ENCODE measurements at places on chromosomes 16 and 17.

GRCh38 chr17:32298721-32299579 lies 33.3 kb downstream of the RHBDL3 start:
- no peak for DNase-seq

DNA sequence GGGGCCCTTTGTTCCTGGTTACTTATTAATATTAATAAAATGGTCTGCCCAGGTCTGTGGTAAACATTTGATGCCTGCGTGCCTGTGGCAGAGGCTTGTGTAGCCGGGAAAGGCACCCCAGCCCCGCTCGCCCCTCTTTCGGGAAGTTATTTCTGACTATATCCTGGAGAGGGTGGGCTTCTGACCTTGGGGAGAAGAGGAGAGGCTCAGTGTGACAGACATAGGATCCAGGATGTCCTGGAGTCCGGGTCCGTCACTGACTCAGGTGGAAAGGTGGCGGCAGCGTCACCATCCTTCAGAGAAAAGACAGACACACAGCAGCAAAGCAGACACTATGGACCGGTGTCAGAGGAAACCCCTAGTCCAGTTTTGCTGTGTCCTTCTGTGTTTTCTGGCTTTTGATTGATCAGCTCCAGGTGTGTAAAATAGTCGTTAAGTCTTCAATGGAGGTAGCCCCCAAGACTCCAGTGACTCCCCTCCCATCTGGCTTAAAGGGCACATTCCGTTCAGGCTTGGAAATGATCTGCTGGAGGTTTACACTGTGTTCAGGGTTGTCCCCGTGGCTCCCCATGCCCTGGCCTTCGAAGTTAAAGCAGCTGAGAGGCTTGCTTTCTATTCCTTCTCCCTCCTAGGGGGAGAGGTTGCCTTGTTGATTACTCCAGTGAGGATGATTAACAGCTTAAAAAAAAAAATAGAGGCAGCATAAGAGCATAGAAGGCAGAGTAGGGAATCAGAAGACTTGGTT lies 81.6 kb downstream of the CCDC182 start:
- DNase-seq, result no peak

DNA sequence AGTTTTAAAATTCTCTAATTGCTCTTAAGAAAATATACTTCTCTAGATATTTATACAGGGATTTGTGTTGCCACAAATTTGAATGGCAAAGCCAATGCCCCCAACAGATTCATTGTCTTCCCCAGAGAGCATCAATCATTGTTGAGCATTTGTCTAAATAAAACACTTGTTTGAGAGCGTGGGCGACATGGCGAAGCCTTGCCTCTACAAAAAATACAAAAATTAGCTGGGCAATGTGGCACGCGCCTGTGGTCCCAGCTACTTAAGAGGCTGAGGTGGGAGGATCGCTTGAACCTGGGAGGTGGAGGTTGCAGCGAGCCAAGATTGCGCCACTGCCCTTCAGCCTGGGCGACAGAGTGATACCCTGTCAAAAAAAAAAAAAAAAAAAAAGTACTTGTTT lies 13.4 kb upstream of the SRSF1 start:
- DNase-seq, result no peak

DNA sequence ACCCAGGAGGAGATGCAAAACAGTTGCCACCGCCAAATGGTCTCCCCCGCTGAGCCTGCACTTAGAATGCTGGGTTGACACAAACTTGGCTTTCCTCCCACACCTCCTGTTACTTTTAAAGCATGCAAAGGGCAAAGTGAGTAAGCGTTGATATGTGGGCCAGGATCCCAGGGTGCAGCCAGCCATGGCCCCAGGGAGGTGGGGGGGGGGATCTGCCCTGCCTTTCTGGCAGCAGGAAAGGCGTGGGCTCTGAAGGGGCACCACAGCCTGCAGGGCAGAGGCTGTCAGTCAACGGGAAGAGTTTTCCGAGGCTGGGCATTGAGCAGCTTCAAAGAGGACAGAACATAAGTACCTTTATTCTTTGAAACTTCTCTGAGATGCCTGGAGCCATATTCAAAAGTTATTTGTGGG lies 142.3 kb downstream of the ABCC12 start:
- no peak for DNase-seq

DNA sequence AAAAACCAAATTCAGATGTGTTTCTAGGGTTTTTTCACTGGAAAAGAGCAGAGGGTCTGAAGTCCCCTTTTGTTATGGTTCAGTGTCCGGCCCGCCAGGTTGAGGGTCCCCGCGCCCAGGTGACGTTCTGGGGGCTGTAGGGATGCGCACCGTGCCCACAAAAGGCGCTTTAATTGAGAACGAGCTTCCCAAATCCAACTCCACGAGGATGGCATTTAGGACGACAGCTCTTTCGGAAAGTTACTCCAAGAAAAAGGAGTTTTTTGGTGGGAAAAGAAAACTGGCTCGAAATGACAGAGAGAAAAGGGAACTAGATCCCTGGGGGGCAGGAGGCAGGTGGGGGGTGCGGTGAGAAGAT lies 15.9 kb upstream of the ZFHX3 start:
- no peak for DNase-seq

GRCh38 chr17:39014044-39014794 lies 47.0 kb upstream of the FBXO47 start:
- no peak for DNase-seq

DNA sequence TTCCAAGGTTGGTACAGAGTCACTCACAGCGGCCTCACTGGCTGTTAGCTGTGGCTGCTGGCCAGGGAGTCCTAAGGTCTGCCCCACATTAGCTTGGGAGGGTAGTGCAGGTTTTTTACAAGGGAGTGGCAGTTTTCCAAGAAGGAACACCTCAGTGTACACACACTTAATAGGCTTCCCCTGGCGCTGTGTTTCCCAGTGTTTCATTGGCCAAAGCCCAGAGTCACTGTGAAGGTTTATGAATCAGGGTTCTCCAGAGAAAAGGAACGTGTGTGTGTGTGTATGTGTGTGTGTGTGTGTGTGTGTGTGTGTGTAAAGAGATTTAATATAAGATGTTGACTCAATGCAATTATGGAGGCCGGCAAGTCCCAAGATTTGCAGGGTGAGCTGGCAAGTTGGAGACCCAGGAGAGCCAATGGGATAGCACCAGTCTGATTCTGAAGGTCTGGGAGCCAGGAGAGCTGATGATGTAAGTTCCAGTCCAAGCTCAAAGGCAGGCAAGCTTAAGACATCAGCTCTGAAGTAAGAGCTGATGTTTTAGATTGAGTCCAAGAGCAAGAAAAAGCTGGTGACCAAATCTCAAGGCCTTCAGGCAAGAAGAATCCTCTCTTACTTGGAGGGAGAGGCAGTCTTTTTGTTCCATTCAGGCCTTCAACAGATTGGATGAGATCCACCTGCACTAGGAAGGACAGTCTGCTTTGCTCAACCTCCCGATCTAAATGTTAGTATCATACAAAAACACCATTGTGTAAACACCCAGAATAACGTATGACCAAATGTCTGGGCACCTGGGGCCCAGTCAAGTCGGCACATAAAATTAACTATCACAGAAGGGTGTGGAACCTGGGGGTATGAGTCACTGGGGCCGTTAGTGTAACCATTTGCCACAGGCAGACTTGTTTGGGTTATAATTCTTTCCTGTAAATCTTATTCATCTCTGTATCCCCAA lies 206.8 kb downstream of the PRKCA start:
- peak; percentile 75 for DNase-seq

DNA sequence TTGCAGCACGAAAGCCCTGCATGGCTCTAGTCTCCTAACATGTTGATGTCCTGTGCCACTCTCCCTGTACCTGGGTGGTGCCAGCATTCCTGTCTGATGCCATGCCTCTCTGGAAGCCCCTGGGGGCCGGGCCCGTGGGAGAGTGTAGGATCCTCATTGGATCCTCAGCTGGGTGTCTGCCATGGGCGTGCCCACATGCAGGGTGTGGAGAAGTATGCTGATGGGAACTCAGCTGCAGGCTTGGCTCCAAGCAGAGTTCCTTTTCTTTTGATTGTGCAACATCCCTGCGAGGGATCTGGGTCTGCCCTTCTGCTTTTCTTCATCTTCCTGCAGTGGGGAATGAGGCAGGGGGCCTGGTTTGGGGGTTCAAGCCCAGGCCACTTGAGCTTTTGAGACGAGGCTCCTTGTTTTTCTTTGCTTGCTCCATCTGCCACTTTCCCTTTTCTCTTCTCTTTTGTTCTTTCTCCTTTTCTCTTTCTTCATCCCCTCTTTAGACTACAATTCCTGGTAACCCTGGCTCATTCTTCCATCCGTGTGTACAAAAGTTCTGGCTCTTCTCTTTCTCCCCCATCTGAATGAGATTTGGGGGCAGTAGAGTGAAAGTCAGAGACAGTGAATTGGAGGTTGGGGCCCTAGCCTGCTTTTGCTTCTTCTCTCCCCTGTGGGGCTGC lies 32.9 kb downstream of the KSR1 start:
- no peak for DNase-seq

- DNase-seq, result no peak
These were observed 320.7 kb downstream of the SEC14L1 start for GRCh38 chr17:77461277-77462057.

DNA sequence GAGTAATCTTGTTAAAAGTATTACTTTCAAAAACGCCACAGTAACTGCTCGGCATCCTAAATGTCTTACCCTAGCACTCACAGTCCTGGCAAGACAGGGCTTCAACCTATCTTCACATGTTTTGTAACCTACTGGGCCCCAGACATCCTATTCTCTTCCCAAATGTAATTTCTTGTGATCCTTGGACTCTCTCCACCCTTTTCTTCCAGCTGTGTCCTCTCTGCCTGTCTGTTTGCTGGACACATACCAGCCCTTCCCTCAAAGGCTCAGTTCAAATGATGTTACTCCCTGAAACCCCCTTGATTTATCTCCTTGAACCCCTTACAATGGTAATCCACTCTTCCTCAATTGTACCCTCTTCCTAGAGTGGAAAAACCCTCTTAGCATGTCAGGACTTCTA lies 60.1 kb upstream of the CNEP1R1 start:
- no peak for DNase-seq

DNA sequence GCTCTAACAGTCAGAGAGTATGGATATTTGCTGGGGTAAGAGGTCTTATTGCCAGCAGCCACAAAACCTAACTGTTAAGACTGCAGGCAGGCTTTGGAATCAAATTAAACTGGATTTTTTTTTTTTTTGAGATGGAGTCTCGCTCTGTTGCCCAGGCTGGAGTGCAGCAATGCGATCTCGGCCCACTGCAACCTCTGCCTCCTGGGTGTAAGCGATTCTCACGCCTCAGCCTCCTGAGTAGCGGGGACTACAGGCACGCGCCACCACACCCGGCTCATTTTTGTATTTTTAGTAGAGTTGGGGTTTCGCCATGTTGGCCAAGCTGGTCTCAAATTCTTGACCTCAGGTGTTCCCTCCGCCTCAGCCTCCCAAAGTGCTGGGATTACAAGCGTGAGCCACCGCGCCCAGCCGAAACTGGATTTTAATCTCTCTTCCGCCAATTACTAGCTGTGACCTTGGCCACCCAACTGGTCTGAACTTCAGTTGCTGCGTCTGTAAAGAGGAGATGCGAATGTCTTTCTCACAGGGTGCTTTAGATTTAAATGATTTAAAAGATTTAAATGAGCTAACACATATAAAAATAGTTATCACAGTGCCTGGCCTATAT lies 842 bp downstream of the MRPL10 start:
- DNase-seq, result no peak

DNA sequence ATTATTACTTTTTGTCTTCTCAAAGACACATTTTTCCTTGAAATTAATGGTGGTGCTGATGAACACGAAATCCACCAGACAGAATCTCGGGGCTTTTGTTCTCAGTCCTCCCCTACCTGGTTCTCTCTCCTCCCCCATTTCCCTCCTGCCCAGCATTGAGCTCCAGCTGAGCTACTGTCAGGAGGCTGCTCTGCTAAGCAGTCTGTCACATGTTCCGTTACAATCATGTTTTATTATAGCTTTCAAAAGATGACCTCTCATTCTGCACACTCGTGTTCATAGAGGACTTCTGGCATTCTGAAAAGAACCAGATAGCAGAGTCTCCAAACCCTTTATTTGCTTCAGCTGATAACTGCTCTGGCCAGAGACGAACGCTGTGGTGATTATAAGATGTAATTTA lies 732.5 kb upstream of the RBFOX1 start:
- no peak for DNase-seq

GRCh38 chr16:57266531-57267260 lies 17.8 kb downstream of the PLLP start:
- peak; percentile 62 for DNase-seq

- DNase-seq, result no peak
These were observed 36.9 kb downstream of the TMEM235 start for GRCh38 chr17:78268191-78268874.

GRCh38 chr16:392450-393030 lies 4.5 kb upstream of the NME4 start:
- DNase-seq, result no peak

GRCh38 chr16:31029272-31029671 lies 4.1 kb upstream of the STX4 start:
- DNase-seq, result no peak

- no peak for DNase-seq
These were observed 1.8 kb downstream of the ODF4 start for GRCh38 chr17:8341456-8341855.

- no peak for DNase-seq
These were observed 16.6 kb downstream of the MYO18A start for GRCh38 chr17:29163563-29163962.

- no peak for DNase-seq
These were observed 123.1 kb upstream of the MAF start for GRCh38 chr16:79723583-79724168.

- no peak for DNase-seq
These were observed 27.2 kb downstream of the COX11 start for GRCh38 chr17:54941285-54941684.

DNA sequence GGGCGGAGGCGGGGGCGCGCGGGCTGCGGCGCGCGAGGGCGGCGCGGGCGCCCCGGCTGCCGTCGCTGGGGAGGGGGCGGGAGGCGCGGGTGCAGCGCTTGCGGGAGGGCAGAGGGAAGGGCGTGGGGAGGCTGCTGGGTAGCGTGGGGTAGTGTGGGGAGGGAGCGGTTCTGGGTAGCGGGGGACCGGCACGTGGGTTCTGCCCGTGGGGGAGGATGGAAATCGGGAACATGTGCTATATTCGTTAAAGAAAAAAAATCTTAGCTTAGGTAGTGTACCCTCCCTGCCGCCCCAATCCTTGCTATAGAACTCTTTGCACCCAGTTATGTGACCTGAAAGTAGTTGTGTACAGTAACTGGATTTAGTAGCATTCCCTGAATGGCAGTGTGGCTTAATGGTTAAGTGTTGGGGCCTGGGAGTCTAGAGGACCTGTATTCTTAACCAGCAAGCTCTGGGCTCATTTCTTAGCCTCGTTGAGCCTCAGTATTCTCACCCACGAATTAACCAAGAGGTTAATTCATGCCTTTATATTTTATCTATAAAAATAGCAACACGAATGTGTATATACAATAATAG lies 646 bp downstream of the RABEP1 start:
- peak; percentile 51 for DNase-seq

- DNase-seq, result no peak
These were observed 77.9 kb downstream of the CCT6B start for GRCh38 chr17:34883106-34884000.

GRCh38 chr17:4968486-4969046 lies 949 bp upstream of the SPAG7 start:
- no peak for DNase-seq

DNA sequence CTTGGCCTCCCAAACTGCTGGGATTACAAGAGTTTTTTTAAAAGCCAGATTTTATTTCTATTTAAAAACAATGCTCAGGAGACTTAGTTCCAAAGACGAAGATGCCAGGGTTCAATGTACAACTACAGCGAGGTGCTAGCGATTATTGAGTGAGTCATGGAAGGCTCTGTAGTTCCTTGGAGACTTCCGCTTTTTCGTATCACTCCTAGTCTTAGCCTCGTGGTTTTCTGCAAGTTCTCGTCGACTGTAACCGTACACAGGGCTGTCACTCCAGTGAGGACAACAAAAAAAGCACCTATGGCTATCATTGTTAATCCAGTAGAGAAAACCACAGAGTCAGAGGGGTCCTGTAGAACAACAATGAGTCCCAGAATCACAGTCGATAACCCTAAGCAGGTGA lies 22.7 kb upstream of the ZC3H7A start:
- DNase-seq, result no peak
